ENCODE measurements at places on chromosomes 13 and 19.

DNA sequence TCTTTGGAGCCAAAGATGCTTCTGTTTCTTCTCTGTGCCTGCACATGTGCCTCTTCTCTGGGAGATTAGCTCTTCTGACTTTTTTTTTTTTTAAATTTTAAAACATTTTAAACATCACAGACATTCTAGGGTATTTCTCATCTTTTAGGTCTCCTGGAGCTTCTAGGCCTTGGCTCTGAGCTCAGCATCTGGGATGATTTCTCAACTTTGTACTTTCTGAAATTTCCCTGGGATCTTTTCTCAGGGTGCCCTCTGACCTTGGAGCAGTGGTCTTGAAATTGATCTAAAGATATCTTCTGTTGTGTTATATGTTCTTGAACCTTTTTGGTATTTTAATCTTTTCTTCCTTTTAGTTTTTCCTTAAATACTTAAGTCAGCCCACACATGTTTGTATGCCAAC, 6.2 kb downstream of the WASF3 start:
- no peak for DNase-seq

- peak; percentile 92 for DNase-seq
Measured at GRCh38 chr19:58581227-58582141, 8.3 kb upstream of the MZF1 start.

DNA sequence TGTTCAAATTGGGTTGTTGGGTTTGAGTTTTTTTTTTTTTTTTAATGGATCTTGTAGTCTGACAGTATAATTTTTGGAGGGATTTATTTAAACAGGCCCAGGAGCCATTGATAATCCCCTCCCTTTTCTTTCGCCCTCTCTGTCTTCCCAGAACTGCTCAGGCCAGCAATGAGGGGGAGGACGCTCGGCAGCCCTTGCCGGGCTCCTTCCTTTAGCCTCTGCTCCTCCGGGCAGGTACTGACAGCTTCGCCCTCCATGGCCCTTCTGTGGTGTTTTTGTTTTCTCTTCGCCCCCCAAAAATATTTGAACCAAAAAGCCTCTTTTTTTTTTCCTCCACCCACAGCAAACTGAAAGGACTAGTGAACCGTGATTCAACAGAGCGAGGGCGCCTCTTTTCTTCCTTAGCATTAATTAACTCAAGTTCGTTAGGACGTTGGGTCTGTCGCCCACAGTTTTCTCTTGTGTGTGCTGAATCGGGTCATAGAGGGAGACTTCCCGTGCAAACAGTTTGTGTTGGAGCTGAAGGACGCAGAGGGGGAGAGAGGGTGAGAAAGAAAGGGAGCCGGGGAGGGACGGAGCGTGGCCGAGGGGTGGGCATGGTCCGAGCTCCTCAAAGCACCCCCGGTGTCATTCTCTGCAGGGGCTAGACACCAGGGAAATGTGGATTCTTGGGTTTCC, 21.5 kb downstream of the NFIX start:
- DNase-seq, result no peak

- DNase-seq, result peak; percentile 63
Measured at GRCh38 chr19:41872775-41873647, 4.1 kb upstream of the CD79A start.

DNA sequence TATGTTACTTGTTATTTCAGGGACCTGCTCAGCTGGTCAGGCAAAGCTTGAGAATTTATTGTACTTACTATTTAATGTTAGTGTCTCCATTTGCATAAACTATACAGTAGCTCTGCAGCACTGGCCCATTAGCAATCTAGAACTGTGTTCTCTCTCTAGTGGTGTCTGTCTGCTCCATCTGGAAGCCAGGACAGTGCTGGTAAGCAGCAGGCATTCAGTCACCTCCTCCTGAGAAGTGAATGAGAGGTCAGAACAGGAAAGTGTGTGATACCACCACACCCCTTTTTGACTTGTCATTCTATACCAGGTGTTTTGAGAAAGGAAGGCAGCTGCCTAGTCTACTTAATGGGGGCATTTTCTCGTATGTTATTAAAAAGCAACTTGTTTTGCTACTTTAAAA, 3.9 kb downstream of the COG3 start:
- DNase-seq, result no peak

- DNase-seq, result no peak
Measured at GRCh38 chr13:31625115-31625514, 114.2 kb upstream of the RXFP2 start.

DNA sequence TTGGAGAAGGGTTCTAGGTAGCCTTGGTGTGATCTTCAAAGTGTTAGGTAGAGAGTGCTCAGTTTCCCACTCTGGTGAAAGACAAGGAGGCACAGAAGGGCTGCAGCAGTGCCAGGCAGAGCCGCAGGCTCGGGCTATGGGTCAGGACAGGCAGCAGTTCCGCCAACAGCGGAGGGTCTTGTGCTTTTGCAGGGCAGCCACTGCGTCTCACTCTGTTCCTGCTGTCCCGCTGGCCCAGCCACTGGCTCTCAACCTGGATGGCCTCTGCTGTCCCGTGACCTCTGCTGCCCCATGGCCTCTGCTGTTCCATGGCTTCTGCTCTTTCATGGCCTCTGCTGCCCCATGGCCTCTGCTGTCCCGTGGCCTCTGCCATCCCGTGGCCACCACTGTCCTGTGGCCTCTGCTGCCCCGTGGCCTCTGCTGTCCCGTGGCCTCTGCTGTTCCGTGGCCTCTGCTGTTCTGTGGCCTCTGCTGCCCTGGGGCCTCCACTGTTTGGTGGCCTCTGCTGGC, 175.7 kb downstream of the URI1 start:
- DNase-seq, result no peak

- DNase-seq, result no peak
Measured at GRCh38 chr13:27194895-27195764, 23.5 kb upstream of the USP12 start.

GRCh38 chr13:53126841-53127245, 98.2 kb downstream of the OLFM4 start:
- DNase-seq, result no peak

DNA sequence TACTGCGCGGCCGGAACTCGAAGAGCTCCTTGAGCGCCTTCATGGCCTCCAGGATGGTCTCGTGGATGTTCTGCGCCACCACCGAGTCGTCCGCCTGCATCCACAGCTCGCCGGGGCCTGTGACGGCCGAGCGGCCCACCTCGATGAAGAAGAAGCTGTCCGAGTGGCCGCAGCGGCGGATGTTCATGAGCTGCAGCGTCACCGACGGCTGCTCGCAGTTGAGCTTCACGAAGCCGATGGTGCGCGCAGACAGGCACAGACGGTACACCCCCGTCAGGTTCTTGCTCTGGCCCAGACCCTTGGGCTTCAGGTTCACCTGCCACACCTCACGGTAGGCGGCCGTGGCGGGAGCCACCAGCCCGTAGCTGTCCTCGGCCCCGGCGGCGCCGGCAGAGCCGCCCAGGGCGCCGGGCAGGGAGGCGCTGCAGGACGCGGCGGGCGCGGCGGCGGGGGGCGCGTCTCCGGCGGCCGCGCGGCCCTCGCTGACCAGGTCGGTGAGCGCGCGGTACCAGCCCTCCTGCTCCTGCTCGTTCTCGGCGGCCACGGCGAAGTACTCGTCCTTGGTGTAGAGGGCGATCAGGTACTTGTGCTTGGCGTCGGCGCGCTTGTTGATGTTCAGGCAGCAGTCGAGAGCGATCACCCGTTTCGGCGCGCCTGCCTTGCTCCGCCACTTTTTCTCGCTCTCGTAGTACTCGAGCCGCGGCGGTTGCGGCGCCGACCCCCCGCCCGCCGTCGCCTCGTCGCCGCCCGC, 1.1 kb downstream of the IRS2 start:
- DNase-seq, result no peak

Data from T-helper 2 cell (primary cell).